ENCODE measurements at places on chromosomes 4 and X.
A peak's percentile ranks its signal among the peaks of the same experiment; 100 is the strongest.

GRCh38 chr4:123589301-123589700, 192.7 kb downstream of the SPRY1 start:
- no peak for DNase-seq

GRCh38 chr4:180950377-180950776, 1292.8 kb upstream of the TENM3 start:
- no peak for DNase-seq

GRCh38 chr4:167339781-167340180, 105.5 kb upstream of the SPOCK3 start:
- DNase-seq = no peak

DNA sequence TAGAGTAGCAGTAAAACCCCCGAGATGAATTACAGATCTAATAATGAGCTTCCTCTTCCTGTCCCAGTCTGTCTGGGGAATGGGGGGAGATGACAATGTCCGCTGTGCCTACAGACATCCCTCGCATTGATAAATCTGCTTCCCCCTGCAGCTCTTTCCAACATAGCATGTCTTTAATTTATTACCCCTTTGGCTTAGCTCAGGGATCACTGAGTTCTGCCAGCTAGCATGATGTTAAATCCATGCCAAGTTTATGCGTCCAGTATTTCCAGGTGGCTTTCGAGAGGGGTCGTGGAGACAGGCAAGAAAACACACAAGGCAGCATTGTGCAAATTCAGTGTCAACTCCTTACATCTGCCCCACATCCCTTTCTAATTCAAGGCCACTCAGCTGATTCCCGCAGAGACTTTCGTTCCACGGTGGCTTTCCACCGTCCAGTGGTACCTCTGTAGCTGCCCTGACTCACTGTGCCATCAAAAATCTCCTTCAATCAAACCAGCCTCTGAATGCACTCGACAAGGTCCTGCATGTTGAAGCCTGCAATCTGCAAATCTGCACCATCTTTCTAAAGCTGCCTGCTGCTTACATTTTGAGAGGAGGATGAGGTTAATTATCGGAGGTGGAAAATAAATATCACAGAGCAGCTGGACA, 75.1 kb downstream of the MXRA5 start:
- DNase-seq = no peak

GRCh38 chr4:64497491-64497890, 88.2 kb upstream of the TECRL start:
- DNase-seq = no peak

DNA sequence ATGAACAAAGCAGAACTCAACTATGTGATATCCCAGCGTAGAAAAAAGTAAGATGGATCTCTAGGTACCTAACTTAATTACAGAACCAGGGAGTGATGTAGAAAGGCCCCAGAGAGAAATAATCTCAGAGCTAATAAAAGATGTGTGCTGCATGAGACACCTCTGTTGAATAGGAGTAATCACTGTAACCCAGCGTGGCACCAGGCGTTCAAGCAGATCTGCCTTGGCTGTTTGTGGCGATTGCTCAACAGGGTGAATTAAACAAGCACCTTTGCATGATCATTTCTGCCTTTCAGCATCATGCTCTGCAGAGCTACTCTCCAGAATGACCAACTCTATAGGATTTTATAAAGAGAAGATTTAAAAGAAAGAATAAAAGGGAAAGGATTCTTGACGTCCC, 81.7 kb upstream of the KCNIP4 start:
- no peak for DNase-seq

DNA sequence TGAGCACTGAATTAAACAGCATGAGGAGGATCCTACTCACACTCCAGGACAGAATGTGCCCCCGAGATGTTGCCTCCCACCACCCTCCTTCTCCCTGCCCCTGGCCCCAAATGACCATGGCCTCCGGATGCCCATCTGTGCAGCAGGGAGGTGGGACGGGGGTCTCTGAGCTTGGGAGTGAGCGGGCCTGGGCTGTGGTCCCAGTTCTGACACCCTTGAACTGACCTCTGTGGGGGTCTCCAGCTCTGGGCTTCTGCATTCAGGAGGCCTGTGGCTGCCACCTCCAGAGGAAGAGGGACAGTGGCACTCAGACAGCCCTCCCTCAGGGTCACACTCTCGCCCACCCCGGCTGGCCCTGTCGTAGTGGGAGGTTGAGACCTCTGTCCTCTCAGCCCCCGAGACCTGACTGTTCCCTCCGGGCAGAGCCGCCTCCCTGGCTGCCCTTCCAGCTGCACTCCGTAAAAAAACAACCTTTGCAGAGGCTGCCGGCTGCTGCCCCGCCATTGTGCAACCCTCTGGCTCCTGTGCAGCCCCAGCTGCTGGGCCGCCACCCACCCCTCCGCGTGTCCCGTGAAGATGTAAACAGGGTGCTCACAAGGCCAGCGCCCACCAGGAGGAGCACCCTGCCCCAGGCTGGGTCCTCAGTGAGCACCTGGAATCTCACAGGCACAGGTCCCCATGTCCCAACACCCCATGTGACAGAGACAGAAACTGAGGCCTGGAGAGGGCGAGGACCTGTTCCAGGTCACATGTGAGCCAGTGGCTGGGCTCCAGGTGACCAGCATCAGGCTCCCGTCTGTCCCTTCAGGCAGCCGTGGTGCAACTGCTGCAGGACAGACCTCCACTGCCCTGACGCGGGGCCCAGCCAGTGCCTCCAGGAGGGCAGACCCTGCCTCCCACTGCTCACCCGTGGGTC, 39.6 kb downstream of the HTRA3 start:
- no peak for DNase-seq

DNA sequence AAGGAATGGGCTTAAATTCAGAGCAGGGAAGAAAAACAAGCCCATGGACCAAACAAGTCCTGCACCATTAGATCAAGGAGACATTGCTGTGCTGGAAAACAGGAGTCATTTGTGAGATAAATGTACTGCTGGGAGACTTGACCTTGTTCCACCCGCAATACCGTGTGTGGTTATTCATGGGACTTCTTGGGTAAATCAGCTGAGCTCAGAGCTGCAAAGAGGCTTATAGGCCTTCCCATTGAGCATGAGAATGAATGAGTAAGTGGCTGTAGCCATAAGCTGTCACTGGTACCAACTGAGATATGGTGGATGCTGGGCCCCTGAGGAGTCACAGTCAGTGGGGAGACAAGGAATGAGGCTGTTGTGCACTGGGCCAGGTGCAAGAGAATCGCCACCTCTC, 2.3 kb upstream of the CYTL1 start:
- no peak for DNase-seq

GRCh38 chrX:103407776-103408175, 31.4 kb downstream of the BEX3 start:
- DNase-seq = no peak

DNA sequence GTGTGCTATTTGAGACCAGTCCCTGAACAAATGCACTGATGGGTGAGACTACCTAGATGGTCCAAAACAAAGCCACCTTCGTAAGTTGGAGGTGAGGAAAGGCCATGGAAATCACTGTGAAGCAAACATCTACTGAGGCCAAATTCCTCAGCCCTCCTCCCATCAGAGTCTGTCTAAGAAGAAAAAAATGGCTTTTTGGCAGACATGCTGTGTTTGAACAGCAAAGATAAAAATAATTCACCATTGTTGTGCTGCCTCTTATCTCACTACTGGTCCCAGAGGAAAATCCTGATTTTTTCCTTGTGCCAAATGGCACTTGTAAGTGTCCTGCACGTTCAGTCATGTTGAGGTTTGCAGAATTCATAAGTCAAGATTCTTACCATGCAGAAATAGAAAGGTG, 7.9 kb downstream of the MAGEB18 start:
- no peak for DNase-seq

GRCh38 chr4:60805500-60806313, 394.4 kb upstream of the ADGRL3 start:
- DNase-seq = no peak

GRCh38 chr4:184439856-184440594, 34.3 kb downstream of the IRF2 start:
- DNase-seq = no peak

DNA sequence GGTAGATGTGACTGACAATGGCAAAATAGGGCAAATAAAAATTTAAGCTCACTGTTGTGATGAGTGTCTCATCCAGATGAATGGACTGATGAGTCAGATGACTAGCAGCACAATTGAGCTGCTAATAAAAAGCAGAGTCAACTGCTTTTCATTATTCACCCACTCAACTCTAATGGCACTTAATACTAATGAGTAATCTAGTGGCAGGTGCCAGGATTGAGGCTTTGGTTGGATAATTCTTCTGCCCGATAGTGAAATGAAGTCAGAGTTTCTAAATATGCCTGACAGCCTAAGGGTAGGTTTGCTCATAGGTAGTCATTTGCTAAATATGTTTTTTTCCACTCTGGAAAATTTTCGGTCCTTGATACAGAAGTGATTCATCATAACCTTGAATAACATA, 10.4 kb downstream of the OGT start:
- peak; percentile 83 for DNase-seq

GRCh38 chrX:143635915-143636314, at the start of gene SLITRK4:
TSS of gene SLITRK4 (minus strand) at chrX:143636101. CDS start at chrX:143631108, 4,993 bp downstream.
- DNase-seq = no peak

GRCh38 chrX:12994321-12994720, 19.4 kb downstream of the TMSB4X start:
- DNase-seq = no peak

GRCh38 chr4:76564123-76564915, 129.3 kb downstream of the SHROOM3 start:
- DNase-seq = no peak

DNA sequence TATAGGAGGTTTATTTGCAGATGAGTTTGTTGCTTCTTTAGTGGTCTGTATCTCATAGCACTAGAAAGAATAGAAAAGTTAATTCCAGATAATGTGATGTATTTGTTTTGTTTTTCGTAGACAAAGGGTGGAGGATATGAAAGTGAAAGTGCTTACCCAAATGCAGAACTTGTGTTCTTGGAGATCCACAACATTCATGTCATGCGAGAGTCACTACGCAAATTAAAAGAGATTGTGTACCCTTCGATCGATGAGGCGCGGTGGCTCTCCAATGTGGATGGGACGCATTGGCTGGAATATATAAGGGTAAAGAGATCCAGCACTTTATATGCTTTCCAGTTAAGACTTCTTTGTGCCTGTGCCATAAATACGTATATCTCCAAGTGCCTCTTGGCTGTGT, 43.3 kb downstream of the MTMR1 start:
- DNase-seq = no peak

- peak; percentile 0 for DNase-seq
These were observed 640.8 kb upstream of the INTU start for GRCh38 chr4:126991965-126992364.

- no peak for DNase-seq
These were observed 278.6 kb upstream of the GNPDA2 start for GRCh38 chr4:45004847-45005565.
